Right atrium auricular region (tissue), 2 donors: ENCODE measurements at places on chromosomes 7 and 10. TPM values are rescaled to one million over a fixed set of nuclear protein-coding genes. Genes with fewer than 3 reads are reported as not detected.

- DNase-seq, result no peak
- no peak overlapping the region for H3K27ac ChIP-seq
- H3K36me3 ChIP-seq, result peaks cover 28% of the 10 kb centered on the region
- no peak overlapping the region for H3K4me3 ChIP-seq
Measured at GRCh38 chr10:109911903-109912302, 11.4 kb downstream of the XPNPEP1 start.

GRCh38 chr7:102096706-102097427 is 189.8 kb upstream of the SH2B2 start:
- H3K36me3 ChIP-seq, result peaks cover 17% of the 10 kb centered on the region
- H3K27ac ChIP-seq, result no peak overlapping the region
- no peaks in the 10 kb centered on the region for H3K4me1 ChIP-seq
- DNase-seq, result peak; percentile 49

DNA sequence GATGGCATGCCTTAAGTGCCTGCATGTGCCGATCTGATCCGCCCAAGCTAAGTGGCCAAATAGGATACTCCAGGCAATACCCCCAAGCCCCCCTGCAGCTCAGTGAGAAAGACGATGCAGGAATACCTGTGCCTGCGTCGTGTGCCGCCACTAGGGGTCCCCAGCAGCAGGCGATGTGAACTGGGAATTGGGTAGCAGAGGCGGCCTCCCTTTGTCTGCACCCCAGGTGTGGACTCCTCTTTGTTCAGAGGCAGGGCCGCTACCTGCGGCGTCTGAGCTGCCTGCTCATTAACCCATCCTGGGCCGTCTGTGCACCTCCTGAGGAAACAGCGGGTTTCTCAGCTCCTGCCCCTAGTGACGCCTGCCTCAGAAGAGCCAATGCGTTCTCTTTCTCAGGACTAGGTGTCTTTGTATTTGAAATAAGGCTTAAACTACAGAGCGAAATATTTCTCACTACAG is 4.8 kb upstream of the CHN2 start:
- no peaks in the 10 kb centered on the region for H3K27me3 ChIP-seq
- peak; percentile 63 for DNase-seq
- no peak overlapping the region for H3K4me3 ChIP-seq
- H3K36me3 ChIP-seq, result no peaks in the 10 kb centered on the region
- H3K27ac ChIP-seq, result no peak overlapping the region

GRCh38 chr7:21011153-21011552 is 224.5 kb upstream of the SP8 start:
- H3K36me3 ChIP-seq, result no peaks in the 10 kb centered on the region
- H3K27me3 ChIP-seq, result no peaks in the 10 kb centered on the region
- H3K4me1 ChIP-seq, result no peaks in the 10 kb centered on the region
- no peak overlapping the region for H3K27ac ChIP-seq

- no peaks in the 10 kb centered on the region for H3K27me3 ChIP-seq
- peaks cover 8% of the 10 kb centered on the region for H3K36me3 ChIP-seq
- DNase-seq, result no peak
Measured at GRCh38 chr7:95874541-95875265, 102.3 kb downstream of the DYNC1I1 start.

DNA sequence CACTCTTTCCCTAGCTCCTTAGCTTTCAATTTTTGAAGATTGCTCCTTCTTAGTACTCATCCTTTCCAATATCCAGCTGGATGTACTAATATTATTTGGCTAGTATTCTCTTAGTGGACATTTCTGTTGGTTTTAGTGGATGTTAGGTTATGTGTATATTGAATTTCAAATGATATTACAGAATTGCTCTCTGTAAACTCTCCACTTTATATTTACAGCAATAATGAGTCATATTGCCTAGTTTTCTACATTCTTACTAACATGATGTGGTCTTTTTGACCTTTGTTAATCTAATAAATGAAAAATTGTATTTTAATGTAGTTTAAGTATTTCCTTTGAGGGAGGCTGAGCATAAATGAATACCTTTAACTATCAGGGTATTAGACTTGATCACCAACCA is 69.4 kb downstream of the BICC1 start:
- no peaks in the 10 kb centered on the region for H3K36me3 ChIP-seq
- no peak for DNase-seq
- H3K4me1 ChIP-seq, result no peaks in the 10 kb centered on the region
- H3K27ac ChIP-seq, result no peak overlapping the region

DNA sequence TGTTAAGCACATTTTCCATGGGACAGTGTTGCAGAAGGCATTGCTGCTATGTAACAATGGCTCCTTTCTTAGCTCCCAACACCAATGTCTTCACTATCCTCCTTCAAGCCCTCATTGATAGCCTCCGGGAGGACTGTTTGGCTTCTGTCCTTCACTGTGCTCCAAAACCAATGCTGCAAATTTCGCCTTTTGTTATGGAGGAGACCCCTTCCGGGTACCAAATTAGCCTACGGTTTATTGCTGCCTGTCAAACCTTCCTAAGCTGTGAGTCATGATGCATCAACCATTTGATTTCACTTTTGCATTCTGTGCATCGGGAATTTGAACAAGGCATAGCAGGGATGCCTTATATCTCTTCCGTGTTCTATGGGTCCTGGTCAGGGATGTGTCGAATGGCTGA is 432.9 kb downstream of the GATA3 start:
- no peak overlapping the region for H3K4me3 ChIP-seq
- no peaks in the 10 kb centered on the region for H3K27me3 ChIP-seq
- H3K27ac ChIP-seq, result no peak overlapping the region
- no peaks in the 10 kb centered on the region for H3K36me3 ChIP-seq

DNA sequence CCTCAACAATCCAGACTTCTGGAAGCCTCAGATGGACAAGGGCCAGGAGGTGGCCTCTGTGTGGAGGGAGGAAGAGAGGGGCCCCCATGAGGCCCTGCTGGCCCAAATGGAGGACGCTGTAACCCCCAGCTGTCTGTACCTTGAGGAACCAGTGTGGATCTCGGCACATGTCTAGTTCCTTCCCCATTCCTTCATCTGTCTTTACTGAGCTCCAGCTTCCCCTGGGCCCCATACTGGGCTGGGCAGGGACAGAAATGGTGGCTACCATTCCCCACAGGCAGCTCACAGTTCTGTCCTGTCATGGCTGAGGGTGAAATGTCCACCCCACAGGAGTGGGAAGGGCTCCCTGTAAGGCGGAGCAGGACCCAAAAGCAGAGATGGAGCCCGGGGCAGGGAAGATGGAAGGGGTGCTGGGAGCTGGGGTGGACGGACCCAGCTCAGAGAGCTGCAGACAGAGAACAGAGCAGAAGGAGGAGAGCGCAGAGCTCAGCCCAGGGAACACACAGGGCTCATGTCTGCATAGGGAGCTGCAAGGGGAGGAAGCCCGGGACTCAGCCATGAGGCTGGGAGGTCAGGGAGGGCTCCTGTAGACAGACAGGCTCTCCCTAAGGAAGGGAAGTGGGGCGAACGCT is 22.8 kb downstream of the ANTXRL start:
- H3K4me3 ChIP-seq, result no peak overlapping the region
- H3K36me3 ChIP-seq, result no peaks in the 10 kb centered on the region
- no peaks in the 10 kb centered on the region for H3K27me3 ChIP-seq
- no peak overlapping the region for H3K27ac ChIP-seq

GRCh38 chr10:28774051-28774995 is 97.0 kb downstream of the BAMBI start:
- no peak overlapping the region for H3K4me3 ChIP-seq
- no peaks in the 10 kb centered on the region for H3K27me3 ChIP-seq
- no peaks in the 10 kb centered on the region for H3K4me1 ChIP-seq
- no peak overlapping the region for H3K27ac ChIP-seq
- no peaks in the 10 kb centered on the region for H3K36me3 ChIP-seq

DNA sequence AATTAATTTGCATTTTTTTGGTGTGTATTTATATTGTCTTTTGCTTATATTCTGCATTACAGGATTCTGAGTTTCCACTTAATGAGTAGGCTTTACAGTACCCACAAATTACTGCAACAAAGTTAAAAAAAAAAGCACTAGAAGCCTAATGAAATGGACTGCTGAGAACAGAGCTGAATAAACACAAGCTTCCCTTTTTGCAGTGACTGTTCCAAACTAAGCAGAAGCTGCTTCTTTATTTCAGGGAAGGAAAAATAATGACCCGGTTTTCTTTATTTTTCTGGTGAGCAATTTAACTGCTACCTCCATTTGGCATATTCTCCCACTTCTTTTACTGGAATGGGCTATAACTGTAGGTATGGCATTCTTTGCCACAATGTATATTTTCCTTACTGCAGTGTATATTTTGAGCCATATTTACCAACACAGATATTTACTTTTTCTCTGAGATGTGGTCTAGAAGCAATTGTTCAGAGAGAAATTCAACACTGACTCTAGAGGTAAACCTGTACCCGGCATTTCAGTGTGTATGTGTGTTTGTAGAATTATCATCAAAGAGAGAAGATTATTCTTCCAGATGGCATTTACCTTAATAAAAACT is 56.9 kb downstream of the HDAC9 start:
- H3K27ac ChIP-seq, result no peak overlapping the region
- H3K27me3 ChIP-seq, result no peaks in the 10 kb centered on the region
- no peaks in the 10 kb centered on the region for H3K36me3 ChIP-seq
- H3K4me3 ChIP-seq, result no peak overlapping the region

- DNase-seq, result no peak
- no peaks in the 10 kb centered on the region for H3K4me1 ChIP-seq
- no peak overlapping the region for H3K27ac ChIP-seq
- no peaks in the 10 kb centered on the region for H3K36me3 ChIP-seq
Measured at GRCh38 chr7:17069146-17069545, 187.4 kb upstream of the AGR3 start.

DNA sequence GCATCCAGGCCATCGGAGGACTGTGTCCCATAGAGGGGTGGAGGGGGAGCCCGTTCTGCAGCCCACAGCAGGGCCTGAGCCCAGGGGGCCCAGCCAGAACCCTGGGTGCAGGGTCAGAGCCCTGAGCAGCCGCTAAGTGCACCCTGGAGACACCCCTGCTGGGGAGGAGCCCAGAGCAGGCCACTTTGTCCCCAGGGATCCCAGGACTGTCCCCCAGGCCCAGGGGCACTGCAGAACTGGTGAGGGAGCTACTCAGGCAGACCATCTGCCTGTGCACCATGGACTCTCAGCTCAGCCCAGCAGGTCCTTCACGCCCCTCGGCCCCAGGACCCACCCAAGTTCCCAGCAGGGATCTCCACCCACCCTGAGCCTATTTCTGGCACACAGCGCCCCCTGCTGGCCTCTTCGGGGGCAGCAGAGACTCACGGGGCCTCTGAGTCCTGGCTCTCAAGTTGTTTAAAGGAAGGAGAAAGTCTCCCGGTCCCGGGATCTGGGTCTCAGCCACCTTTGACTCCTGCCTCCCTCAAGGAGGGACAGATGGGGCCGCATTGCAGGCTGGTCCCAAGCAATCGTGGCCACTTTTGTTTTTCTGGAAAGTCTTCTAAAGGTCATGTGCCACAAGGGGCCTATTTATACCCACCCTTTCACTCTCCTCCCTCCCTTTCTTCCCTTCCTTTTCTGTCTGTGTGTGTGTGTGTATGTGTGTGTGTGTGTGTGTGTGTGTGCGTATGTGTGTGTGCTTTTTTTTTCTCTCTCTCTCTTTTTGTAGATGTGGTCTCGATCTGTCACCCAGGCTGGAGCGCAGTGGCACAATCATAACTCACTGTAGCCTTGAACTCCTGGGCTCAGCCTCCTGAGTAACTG is 90.3 kb downstream of the MYL10 start:
- DNase-seq, result no peak
- H3K27me3 ChIP-seq, result no peaks in the 10 kb centered on the region
- peaks cover 13% of the 10 kb centered on the region for H3K4me1 ChIP-seq
- H3K4me3 ChIP-seq, result no peak overlapping the region
- no peak overlapping the region for H3K27ac ChIP-seq
- H3K36me3 ChIP-seq, result no peaks in the 10 kb centered on the region

DNA sequence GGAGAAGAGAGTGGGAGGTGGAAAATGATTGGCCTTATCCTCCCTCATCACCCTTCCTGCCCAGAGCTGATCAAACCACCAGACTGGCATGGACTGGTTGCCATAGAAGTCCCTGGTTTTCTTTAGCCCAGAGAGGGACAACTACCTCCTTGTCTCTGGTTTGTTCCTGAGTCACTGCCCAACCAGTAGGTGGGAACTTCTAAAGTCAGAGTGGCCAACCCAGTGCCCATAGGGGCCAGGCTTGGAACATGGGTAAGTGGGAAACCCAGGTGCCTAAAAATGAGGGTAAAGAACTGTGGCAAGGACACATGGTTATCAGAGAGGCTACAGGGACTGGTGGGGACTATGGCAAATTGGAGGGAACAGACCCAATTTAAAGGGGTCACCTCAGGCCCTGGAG is 63.8 kb downstream of the FAM241B start:
- no peaks in the 10 kb centered on the region for H3K36me3 ChIP-seq
- no peak overlapping the region for H3K4me3 ChIP-seq
- H3K4me1 ChIP-seq, result no peaks in the 10 kb centered on the region
- DNase-seq, result no peak
- H3K27ac ChIP-seq, result no peak overlapping the region

- H3K4me1 ChIP-seq, result no peaks in the 10 kb centered on the region
- H3K27ac ChIP-seq, result no peak overlapping the region
- H3K4me3 ChIP-seq, result no peak overlapping the region
- DNase-seq, result no peak
- no peaks in the 10 kb centered on the region for H3K36me3 ChIP-seq
Measured at GRCh38 chr10:6128591-6129251, 39.9 kb downstream of the RBM17 start.

DNA sequence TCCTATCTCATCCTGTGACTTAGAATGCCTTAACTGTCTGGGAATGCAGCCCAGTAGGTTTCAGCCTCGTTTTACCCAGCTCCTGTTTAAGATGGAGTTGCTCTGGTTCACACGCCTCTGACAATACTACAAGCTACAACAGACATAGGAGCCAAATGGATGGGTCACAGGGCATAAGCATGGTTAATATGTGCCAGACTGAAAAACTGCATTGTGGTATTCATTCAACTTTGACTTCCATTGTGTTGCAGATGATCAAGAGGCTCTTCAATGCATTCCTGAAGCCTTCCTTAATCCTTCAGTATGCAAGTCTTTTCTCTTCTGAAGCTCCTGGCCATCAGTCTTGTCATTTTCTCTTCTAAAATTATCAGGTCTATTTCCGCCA is 20.3 kb upstream of the RNF32 start:
- no peak overlapping the region for H3K4me3 ChIP-seq
- H3K36me3 ChIP-seq, result no peaks in the 10 kb centered on the region
- H3K27ac ChIP-seq, result no peak overlapping the region
- no peak for DNase-seq
- no peaks in the 10 kb centered on the region for H3K4me1 ChIP-seq
- no peaks in the 10 kb centered on the region for H3K27me3 ChIP-seq

Gene ITPRIP
- 56.2 TPM for total RNA-seq

Gene SUN3
- not detected for total RNA-seq

Gene ASIC3
- total RNA-seq, result 1.1 TPM

Gene TMEM176A
- 56.3 TPM for total RNA-seq

Gene CTBP2
- total RNA-seq, result 36.0 TPM
